Suppressor macrophage treated with lipopolysaccharide for 1 hour (primary cell): ENCODE measurements at places on chromosomes 12 and 14.

- DNase-seq: no peak
Measured at GRCh38 chr12:104164634-104165033, 26.6 kb upstream of the NFYB start.

- DNase-seq: no peak
Measured at GRCh38 chr12:92765871-92766270, 63.1 kb downstream of the PLEKHG7 start.

DNA sequence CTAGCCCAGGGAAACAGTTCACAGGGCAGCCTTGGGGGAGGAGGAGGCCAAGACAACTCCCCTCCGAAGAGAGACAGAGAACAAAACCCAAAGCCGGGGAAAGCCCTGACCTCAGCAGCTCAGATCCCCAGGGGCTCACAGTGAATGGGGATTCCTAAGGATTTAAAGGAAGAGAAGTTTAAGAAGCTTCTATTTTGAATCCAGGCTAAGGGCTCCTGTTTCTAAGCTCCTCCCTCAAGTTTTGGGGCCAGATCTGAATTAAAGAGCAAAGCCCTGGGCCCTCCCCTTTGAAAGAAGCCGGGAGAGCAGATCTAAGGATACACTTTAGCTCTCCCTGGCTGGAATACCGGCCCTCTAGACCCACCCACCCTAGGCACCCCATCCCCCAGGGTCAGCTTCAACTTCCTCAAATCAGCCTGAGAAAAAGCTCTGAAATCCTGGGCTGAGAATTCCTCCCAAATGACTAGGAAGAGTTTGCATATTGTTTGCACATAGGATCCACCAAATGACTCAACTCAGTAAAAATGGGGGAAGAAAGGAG, 3.9 kb downstream of the KDM2B start:
- DNase-seq: peak; percentile 87

GRCh38 chr14:32049361-32050088, 27.6 kb upstream of the ARHGAP5 start:
- peak; percentile 15 for DNase-seq

GRCh38 chr14:105330491-105330895, 15.9 kb downstream of the PACS2 start:
- DNase-seq: peak; percentile 31

DNA sequence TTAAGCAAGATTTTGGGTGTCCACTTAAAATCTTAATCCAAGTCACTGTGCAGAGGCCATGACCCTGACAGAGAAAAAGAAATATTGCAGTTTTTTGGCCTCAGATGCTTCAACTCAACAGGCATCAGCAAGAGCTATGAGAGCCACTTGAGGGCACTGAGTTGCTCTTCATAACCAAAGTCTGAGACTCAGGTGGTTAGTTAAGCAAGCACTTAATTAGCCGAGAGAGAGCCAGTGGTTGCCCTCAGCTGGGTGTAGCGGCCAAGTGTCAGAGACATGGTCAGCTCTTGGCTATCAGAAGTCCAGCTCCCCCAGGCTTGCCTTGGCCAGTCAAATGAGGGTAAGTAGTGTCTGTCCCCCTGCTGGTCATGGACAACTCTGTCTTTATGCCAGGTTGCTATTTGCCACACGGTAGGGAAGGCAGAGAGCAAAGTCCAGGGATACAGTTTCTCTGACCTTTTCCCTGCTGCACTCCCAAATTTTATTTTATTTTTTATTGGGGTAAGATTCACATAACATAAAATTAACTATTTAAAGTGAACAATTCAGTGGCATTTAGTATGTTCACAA, 9.0 kb upstream of the KRT71 start:
- DNase-seq: peak; percentile 17

- no peak for DNase-seq
Measured at GRCh38 chr12:18810537-18811253, 72.8 kb downstream of the CAPZA3 start.

DNA sequence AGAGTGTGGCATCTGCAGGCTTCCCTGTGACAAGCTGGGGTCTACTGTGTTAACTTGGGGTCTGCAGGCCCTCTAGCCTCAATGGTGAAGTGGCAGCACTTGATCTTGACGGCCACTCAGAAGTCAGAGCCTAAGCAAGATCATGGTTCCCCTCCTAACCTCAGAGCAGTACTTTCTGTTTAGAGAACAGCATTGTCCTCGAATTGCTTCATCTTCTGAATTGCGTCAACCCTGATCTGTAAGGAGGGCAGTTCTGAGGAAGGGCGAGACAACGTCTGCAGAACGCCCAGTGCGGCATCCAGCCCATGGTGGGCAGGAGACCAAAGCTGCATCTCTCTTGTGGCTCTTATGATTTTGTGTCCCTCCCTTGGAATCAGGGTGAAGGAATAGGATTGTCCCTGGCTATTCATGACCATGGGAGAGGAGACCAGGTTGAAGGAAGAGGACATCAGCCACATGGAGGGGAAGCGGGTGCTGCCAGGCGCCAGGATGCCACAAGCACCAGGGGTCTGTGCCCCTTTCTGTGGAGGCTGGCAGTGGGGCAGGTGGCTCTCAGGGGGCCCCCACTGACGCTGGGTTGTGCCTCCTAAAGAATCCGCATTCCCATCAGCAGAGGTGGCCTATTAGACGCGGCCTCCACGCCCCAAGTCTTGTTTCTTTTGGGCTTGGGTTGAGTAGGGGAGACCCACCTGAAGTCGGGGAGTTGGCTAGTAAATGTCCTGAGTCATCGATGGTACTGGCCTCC, 2.2 kb downstream of the SERPINA9 start:
- peak; percentile 40 for DNase-seq

DNA sequence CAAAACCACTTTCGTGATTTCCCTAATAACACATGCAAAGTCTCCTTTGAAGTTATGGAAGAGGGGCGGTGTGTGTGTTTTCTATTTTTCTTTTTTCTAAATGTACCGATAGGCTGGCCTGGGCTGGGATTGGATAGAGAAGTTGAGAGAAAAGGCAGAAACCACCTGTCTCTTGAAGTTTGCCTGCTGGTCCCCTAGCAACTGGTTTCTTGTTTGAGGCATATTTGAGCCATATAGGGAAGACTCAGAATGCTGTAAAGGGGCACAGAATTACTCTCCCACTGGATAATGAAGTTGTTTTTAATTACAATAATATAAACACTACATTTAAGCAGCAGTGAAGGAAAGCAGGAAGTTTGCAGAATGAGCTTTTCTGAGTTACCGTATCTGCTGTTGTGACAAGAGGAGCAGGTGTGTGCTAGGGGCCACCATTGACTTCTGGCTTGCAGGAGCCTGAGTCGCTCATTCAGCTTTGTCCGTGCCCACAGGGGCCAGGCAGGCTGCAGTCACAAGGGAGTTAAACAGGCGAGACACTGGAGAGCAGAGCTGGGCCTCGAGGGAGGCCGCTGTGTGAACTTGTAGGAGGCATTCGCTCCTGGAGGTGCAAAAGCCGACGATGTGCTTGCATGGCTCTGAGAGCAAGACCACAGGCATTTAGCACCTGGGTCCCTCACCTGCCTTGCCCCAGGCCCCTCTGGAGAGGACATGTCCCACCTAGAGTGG, 173.8 kb upstream of the RGS6 start:
- no peak for DNase-seq

DNA sequence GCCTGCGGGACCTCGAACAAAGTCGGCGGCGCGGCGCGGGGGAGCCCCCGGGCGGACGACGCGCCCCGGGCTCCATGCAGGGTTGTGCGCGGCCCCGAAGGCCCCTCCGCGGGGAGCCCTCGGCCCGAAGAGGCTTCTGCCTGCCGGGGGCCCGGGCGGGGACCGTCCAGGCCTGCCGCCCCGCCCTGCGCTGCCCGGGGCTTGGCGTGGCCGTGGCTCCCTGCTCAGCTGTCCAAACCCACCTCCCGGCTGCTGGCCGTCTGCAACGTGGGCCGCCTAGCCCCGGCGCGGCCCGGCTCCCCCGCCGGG, 670 bp downstream of the DYRK2 start:
- no peak for DNase-seq

- no peak for DNase-seq
Measured at GRCh38 chr14:42869681-42870080, 1263.0 kb downstream of the LRFN5 start.

DNA sequence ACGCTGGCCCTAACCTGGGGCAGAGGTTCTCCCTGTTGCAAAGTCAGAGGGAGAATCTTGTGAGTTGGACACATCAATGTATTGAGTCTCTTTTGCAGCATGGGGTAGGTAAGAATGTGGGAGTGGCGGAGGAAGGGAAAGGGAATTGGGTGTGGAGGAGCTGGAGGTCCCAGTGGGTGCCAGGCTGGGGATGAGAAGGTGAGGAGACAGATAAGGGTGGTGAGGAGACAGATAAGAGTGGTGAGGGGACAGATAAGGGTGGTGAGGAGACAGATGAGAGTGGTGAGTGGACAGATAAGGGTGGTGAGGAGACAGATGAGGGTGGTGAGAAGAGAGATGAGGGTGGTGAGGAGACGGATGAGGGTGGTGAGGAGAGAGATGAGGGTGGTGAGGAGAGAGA, 72.9 kb upstream of the SFSWAP start:
- DNase-seq: no peak

DNA sequence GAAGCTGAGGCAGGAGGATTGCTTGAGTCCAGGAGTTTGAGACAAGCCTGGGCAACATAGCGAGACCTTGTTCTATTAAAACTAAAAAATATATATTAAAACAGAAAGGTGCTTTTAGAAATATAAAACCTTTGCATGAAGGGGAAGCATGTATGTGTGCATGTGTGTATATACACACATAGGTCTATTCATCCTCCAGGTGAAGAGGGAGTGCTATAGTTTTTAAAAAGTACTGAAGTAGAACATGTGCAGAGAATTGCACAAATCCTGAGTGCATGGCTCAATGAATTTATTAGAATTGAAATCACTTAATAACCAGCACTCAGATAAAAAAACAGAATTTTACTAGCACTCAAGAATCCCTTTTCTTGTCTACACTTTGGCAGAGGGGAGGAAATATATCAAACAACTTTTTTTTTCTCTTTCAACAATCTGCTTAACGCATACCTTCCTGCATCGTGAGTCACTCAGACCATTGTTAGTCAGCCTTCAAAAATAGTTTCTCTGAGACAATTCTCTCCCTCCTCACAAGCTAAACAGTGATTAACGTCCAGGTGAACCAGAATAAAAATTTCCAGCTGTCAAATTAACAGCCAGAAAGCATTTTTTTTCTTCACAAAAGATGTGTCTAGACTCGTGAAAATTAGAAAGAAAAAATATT, 17.7 kb upstream of the NEDD1 start:
- no peak for DNase-seq

GRCh38 chr12:24742378-24742777, 206.5 kb downstream of the BCAT1 start:
- peak; percentile 82 for DNase-seq

- DNase-seq: no peak
Measured at GRCh38 chr12:118842866-118843265, 138.5 kb upstream of the SRRM4 start.

GRCh38 chr12:125187780-125188741, 122.8 kb downstream of the AACS start:
- DNase-seq: no peak

- no peak for DNase-seq
Measured at GRCh38 chr12:131535779-131536178, 175.1 kb upstream of the SFSWAP start.

DNA sequence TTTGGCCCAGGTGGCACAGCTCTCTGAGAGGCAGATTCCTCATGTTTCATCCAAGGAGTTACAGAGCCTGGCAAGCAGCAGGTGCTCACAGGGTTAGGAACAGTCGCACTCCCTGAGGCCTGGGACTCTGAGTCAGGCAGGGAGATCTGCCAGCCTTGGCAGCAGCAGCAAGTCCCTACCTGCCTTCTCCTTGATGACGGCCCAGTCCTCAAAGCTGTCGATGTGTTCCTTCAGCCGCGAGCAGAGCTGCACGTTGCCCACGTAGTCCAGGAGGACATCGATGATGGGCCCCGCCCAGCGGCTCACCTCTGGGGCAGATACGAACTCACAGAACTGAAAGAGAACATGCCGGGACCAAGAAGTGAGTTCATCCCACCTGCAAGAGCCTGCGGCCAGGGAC, 10.4 kb downstream of the FAM181A start:
- no peak for DNase-seq

GRCh38 chr14:22289570-22289969, 299.5 kb downstream of the DAD1 start:
- no peak for DNase-seq

DNA sequence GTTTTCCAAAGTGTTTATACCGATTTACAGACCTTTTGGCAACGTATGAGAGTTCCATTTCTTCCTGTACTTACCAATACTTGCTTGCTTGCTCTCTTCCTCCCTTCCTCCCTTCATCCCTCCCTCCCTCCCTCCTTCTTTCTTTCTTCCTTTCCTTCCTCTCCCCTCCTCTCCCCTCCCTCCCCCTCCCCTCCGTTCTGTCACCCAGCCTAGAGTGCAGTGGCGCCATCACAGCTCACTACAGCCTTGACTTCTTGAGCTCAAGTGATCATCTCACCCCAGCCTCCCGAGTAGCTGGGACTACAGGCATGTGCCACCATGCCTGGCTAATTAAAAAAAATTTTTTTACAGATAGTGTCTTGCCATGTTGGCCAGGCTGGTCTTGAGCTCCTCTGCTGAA, 40.4 kb downstream of the DIP2B start:
- DNase-seq: no peak

- peak; percentile 69 for DNase-seq
Measured at GRCh38 chr14:81164167-81164774, 56.5 kb downstream of the GTF2A1 start.

GRCh38 chr12:108814462-108815211, 42.7 kb downstream of the SSH1 start:
- DNase-seq: no peak

- no peak for DNase-seq
Measured at GRCh38 chr14:98578204-98578603, 693.8 kb downstream of the BCL11B start.

DNA sequence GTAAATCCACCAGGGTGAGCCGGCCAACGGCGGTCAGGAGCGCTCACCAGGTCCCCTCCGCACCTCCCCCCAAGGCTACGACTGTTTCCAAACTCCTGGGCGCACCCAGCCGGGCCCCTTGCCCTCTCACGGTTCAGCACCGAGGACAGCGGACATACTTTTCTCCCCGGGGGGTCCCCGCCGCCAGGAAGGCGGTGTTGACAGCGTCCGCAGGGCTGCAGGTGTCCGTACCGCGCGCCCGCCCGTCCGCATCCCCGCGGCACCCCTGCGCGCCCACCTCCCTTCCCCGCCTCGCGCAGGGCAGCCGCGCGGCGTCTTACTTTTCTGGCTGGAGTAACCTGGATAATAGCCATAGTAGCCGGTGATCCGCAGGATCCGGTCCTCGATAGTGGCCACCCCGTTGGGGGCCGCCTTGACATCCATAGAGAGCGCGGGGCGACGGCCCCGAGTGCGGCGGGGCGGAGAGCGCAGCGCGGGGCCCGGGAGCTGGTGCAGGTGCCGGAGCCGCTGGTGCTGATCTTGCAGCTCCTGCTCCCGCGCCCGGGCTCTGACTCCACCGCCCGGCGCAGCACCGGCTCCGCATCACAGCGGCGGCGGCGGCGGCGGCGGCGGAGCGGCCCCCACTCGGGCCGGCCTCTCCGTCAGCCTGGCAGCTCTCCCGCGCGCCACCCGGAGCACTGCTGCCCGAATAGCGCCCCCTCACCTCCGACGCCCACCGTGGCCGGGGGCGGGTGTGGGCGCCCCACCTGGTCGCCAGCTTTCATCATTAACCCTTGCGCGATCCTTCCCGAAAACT, at the start of gene SLC35F4:
SLC35F4 (minus strand) TSS at position 690 of the 796 bp plus-strand sequence.
- DNase-seq: no peak

- peak; percentile 30 for DNase-seq
Measured at GRCh38 chr12:6476489-6476888, 6.0 kb upstream of the VAMP1 start.
